ENCODE measurements at places on chromosomes 3 and 15.

GRCh38 chr3:12822725-12823373 is 18.5 kb downstream of the RPL32 start:
- no peak for DNase-seq

DNA sequence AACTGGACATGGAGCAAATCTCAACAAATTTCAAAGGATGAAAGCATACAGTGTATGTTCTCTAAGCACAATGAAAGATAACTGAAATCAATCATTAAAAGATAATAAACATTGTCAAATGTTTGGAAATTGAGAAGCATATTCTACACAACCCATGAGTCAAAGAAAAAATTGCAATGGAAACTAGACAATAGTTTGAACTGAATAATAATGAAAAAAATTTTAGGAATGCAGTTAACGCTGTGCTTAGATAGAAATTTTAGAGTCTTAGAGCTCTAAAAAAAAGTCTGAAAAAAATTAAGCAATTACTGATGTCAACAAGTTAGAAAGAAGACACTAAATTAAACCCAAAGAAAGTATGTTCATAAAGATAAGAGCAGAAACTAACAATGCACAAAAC is 15.5 kb downstream of the RABL3 start:
- DNase-seq = no peak

DNA sequence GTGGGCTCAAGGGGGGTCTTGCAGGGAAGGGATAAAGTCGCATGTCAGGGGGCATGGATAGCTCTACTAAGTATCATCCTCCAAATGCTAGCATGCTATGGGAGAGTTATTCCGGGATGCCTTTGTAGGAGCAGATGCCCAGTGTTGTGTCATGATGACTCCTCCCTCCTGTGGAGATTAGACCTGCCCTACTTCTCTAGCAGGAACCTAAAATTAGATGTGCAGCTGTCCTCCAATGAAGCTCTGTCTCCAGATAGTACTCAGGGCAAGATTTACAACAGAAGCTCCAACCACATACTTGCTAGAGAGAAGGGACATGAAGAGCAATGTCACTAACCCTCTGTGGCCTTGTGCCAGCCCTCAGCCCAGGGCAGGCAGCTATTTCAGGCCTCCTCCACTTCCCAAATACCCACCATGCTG is 82.5 kb downstream of the AGBL1 start:
- DNase-seq = no peak

GRCh38 chr15:85389772-85390171 is 9.4 kb downstream of the AKAP13 start:
- no peak for DNase-seq
